DMS79 treated with DMSO at 0.1 percent for 48 hours (cell line): ENCODE measurements at places on chromosomes 4 and X.

DNA sequence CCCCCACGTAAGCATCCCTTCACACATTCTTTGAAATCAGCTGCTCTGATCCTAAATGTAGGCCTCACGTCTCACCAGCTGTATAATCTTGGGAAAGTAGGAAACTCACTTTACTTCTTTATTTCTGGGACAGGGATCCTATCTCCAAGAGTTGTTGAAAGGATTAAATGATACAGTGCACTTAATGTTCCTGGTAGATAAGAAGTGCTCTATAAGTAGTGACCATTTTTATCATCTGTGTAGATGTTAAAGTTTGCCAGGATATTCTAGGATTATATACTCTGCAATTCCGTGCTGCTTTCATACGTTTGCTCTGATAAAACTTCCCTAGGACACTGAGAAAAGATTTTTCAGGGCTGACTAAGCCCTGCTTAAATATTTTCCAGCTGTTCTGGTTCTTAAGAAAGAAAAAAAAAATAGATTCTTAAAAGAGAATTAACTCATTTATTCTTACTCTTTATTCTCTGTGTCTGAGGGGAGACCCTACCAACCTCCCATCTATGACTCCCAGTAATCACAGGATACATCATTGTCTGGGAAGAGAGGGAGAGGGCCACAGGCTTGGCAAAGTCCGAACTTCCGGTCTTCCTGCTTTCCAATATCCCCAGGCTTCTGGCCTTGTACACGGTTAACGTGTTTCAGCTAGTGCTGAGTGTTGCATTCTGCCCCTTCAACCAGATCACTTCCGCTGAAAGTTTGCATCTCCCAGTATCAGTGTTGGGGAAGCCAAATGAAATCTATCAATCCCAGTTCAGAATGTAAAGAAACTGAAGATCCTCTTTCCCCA lies 269.2 kb downstream of the TRIML1 start:
- no peak for DNase-seq

DNA sequence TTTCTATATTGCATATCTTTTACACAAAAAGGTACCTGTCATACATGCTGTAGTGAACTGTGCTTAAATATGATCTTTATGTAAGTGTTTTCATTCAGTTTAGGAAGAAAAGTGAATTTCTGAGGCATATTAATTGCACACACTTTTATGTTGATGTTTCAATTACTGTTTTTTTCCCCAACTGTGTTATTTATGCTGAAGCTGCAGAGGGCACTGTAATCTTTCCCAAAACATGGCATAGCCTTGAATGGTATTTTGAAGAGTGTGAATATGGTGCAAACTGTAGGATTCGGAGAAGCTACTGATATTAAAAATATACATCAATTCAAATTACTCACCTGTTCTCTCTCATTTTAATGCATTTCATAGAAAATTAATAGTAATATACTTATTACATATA lies 6.0 kb upstream of the CENPE start:
- no peak for DNase-seq

DNA sequence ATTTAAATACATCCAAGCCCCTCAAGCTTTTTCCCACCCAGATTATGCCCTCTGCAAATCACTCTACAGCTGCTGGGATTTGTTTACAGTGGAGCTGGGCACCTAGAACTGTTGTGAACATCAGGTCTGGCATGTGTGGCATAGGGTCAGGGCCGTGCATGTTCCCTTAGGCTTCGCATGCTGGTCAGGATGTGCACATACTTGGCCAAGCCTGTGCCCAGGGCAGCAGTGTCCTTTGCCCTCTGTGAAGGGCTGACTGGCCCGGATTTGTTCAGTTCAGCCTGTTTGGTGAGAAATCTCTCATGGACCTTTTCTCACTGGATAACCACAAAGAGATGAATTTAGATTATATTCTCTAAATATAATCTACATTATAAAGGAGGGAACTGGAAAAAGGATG lies 471.9 kb downstream of the TRIML1 start:
- no peak for DNase-seq

- no peak for DNase-seq
Observed at GRCh38 chr4:150130933-150131332, 52.7 kb downstream of the DCLK2 start.

DNA sequence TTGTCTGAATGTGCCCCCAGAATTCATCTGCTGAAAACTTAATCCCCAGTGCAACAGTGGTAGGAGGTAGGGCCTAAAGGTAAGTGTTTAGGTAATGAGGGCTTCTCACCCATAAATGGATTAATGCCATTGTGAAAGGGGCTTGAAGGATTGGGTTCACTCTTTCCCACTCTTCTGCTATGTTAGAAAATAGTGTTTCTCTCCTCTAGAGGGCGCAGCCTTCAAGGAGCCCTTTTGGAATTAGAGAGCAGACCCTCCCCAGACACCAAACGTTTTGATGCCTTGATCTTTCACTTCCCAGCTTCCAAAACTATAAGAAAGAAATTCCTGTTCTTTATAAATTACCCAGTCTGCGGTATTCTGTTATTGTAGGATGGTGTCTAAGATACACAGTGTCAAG lies 706.4 kb downstream of the SMARCA1 start:
- no peak for DNase-seq

DNA sequence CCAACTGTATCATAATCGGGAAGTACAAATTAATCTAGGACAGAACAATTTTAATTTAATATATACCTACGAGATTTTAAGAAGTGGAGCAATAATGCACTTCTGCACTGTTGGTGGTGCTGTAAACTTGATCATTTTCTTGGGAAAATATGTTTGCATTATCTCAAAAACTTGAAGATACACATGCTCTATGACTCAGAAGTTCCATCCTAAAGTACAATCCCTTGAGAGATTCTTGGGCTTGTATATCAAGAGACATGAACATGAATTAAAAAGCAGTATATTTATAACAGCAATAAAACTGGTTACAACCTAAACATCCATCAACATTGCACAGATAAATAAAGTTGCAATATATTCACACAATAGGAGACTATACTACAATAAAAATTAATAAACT lies 168.8 kb downstream of the CLCN4 start:
- DNase-seq: no peak

- DNase-seq: no peak
Observed at GRCh38 chr4:58247792-58248191, 1137.6 kb upstream of the IGFBP7 start.

GRCh38 chr4:69731847-69732246 lies 28.6 kb downstream of the SULT1B1 start:
- no peak for DNase-seq

DNA sequence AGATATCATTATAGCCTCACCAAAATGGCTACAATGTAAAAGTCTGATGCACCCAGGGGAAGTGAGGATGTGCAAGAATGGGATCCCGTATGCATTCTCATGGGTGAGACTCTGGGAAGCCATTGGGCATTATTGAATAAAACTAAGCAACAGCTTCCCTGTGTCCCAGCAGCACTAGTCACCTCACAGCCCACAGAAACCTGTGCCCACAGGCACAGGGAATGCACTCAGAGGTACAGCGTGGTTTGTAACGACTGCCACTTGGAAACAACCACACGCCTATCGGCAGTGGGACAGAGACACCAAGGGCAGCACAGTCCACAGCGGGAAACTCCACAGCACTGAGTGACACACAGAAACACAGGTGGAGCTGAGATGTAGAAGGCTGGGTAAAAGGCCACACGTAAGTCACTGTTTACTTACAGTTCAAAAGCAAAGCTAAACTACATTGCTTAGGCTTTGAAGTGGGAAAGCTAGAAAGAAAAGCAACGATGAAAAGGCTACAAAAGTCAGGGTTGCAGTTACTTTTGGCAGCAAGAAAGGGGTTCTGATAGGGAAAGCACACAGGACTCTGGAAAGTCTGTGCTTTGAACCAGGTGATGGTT lies 69.2 kb downstream of the HAUS3 start:
- no peak for DNase-seq

GRCh38 chr4:124736526-124736925 lies 24.0 kb upstream of the ANKRD50 start:
- DNase-seq: no peak

DNA sequence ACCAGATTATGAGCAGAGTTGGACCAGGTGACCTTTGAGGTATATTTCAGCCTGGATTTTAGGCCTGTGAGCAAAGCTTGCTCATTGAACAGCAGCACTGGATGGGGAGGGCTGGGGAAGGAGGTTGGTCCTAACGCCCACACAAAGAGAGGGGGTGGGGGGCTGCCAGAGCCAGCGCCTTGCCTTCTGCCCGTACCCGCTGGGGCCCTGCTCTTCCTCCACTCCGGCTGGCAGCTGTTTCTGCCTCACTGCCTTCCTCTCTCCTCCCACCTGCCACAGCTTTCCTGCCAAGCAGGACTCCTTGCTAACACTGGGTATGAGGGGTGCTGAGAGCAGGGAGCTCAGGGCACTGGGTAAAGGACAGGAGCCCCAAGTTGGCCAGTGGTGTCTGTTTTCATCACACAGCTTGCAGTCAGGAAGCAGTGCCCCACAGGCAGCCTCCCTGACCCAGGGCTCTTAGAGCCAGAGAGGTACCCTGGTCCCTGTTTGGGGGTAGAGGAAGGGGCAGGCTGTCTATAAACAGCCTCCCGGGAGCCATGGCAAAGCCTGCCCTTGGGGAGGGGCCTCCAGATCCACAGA lies 6.1 kb downstream of the NALF2 start:
- DNase-seq: peak; percentile 2

DNA sequence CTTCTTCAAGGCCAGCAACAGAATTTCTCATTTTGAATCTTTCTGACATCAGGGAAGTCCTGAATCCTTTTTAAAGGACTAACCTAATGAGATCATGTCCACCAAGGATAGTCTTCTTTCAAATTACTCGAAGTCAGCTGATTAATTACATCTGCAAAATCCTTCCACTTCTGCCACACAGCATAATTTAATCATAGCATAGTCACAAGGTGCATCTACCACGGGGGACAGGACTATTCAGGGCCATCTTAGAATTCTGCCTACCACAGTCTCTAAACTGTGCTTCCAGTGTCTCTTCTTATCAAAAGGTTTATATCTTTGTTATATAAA lies 53.7 kb downstream of the ATP10D start:
- DNase-seq: no peak

DNA sequence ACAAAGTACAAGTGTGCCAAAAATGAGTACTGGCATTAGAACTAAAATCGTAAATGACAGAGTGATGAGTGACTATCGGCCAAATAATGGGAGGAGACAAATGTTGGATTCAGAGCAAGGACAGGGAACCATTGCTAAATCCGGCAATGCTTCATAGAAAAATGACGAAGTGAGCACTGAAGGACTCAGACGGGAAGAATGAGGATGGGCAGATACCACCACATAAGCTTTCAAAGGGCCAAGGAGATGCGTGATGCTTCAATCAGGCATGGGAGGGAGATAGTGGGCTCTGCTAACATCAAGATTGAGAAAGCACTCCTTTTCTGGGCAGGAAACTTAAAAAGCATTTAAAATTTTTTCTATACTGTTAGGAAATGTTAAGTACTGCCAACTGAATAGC lies 21.6 kb downstream of the RBBP7 start:
- no peak for DNase-seq

DNA sequence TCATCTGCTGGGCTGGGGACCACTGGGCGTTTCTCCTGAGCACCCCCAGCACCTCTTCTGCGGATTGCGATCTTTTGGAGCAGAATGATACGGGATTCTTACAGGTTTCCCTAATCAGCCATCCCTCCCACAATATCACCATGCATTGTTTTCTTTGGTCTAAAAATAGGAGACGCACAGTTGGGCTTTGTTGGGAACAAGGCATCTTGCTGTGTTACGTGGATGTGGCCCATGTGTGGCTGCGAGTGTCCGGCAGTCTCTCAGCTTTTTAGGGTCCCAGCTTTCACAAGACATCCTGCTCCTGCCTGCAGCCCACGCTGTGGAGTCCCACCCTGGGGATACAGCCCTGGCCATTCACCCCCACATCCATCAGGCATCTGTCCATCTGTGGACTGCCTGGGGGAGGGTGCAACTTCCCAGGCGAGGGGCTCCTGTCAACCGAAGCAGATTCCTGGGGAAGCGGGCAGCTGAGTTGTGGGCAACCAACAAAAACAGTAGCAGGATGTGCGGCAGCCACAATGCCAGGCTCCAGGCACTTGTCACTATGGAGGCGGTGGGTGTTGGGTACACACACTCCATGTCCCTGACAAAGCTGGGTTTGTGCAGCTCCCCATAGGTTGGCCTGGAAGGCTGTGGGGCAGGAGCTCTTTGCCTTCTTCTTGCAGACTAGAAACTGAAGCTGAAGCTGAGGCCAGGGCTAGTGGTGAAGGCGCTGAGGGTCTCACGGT lies 185.5 kb upstream of the PSAPL1 start:
- DNase-seq: no peak

- no peak for DNase-seq
Observed at GRCh38 chr4:14879683-14880082, 122.6 kb upstream of the CPEB2 start.

GRCh38 chr4:26034849-26035248 lies 120.8 kb downstream of the SMIM20 start:
- no peak for DNase-seq

- DNase-seq: no peak
Observed at GRCh38 chrX:8341814-8342590, 122.6 kb upstream of the VCX3B start.

DNA sequence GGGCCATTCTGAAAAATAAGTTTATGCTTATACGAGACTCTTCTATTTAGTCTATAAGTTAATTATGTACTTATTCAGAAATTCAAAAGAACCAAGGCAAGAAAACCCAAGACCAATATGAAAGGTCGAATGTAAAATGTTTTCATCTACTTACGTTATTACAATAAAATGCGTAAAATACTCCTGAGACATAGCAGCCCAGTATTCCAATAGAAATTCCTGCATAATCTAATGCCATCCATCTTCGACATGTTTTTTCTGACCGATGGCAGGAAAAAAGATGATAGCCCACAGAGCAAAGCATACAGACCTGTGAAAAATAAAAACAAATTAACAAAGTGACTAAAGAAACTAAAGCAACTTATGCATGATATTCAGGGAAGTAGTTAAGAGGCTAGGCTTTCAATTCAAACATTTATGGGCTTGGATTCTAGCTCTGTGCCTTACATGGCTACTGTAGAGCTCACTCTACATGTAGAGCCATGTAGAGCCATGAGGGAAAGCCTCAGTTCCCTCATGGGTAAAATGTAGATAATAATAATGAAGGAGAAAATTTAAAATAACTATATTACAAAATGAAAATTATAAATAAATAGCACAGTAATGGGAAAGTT lies 9.1 kb downstream of the PAQR3 start:
- DNase-seq: no peak

DNA sequence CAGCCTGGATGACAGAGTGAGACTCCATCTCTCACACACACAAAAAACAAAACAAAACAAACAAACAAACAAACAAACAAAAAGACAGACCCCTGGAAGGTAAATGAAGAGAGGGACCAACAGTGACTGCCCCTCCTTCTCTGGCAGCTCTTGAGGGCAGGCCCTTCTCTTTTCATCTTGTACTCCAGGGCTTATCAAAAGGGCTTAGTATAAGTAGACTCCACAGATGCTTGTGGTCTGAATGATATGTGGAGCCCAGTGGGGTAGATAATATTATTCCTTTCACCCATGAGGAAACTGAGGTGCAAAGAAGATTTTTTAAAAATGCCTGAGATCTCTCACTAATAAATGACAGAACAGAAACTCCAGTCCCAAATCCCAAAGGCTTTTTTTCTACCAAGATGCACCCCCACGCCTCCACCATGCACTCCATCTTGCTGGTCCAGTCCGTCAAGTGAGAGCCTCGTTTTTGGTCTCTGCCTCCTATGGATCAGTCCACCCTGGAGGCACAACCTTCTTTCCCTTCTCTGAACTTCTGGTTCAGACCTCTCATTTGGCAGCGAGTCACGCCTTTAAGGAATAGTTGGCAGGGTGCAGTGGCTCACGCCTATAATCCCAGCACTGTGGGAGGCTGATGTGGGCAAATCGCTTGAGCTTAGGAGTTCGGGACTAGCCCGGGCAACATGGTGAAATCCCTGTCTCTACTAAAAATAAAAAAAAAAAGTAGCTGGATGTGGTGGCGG lies 17.0 kb upstream of the CHRNA9 start:
- DNase-seq: no peak

GRCh38 chr4:136680271-136680670 lies 852.0 kb downstream of the PCDH18 start:
- DNase-seq: no peak
